ENCODE measurements at places on chromosomes 1 and 21.

- DNase-seq = no peak
These were observed 149.4 kb downstream of the PCP4 start for GRCh38 chr21:40016667-40017066.

DNA sequence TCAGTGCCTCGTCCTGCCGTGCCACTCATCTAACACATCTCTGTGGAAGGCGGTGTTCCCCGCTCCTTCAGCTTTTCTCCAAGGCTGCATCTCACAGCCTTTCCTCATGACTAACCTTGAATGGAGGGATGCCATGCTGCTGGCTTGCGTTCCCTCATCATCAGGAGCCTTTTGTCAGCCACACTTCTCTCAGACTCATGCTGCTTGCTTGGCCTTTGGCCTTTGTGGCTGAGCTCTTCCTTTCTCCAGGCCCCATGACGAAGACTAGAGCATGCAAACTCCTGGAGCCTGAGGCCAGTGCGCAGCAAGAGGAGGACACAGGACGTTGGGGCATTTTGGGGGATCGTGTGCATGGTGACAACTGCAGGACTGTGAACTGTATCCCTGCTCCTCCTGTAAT is 70.8 kb downstream of the SYT2 start:
- DNase-seq = no peak

- DNase-seq = no peak
These were observed 681.5 kb downstream of the LRRIQ3 start for GRCh38 chr1:73516451-73516850.

DNA sequence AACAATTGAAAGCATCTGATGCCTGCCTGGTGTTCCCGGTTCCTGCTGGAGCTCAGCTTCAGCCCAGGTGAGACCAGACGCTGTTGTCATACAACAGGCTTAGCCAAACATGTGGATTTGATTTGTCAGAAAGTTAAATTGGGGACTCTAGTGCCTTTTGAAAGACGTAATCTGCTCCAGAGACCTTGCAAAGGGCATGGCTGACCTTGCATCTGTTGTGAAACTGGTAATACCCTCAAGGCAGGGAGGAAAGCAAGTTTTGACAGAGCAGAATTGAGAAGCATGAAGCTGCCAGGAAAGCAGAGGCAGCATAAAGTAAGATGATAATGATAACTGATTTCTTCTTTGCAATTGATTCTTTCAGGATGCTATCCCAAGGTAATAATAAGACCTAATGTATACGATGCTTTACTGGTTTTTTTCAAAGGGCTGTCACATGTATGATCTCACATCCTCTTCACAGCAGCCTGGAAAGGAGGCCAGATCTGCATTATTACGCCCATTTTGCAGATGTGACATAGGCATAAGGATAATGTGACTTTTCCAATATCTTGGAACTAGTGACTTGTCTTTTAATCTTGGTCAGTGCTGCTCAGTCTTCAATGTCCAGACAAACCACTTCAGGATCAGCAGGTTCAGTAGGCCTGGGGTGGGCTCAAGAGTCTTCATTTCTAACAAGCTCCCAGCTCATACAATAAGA is 24.7 kb upstream of the CNN3 start:
- no peak for DNase-seq

DNA sequence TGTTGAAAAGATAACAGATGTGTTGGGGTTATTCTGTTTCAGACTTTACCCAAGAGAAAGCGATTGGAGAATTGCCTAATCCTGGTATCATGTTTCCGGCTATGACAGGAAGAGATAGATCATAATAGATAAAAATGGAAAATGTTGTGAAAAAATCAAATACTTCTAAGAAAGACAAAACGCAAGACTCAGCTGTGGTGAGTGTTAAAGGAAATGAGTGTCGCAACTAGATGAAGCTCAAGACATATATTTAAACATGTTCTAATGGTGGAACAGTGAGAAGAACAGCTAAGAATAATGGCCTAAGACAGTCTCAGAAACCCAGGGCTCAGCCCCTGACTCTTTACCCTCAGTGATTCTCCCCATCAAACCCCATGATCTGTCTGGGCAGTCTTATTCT is 426.7 kb upstream of the RUNX1 start:
- no peak for DNase-seq

DNA sequence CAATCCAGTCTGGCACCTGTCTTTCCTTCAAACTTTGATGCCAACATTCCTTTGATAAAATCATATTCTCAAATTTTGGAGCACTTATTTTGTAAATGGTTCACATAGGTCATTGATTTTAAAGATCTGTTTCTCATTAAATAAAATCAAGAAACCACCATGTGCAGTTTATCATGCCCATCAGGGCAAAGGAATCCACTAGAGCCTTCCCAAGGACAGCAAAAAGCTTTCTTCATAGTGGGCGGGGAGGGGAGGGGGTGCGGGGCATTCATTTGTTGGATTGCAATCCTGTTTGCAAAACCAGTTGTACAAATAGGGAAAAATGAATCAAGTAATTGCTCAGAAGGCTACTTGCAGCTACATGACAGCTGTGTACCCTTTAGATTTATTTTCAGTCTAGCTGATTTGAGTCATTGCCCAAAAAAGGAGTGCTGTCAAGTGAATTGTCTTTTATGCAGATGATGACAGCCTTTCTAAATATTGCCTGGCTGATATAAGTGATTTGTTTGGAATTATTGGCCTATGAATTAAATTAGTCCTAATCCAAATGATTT is 23.0 kb downstream of the LRRC8B start:
- no peak for DNase-seq

DNA sequence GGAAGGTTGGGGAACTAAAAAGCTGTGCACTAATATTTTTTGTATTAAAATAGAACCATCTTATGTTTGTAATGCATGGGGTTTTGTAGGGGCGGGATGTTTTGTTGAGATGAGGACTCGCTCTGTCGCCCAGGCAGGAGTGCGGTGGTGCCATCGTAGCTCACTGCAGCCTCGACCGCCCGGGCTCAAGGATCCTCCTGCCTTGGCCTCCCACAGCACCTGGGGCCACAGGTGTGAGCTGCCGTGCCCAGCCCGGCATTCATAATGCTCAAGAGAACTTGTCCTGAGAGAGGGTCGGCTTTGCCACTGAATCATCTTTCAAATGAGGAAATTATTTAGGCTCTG is 3.0 kb upstream of the C1orf159 start:
- DNase-seq = no peak

DNA sequence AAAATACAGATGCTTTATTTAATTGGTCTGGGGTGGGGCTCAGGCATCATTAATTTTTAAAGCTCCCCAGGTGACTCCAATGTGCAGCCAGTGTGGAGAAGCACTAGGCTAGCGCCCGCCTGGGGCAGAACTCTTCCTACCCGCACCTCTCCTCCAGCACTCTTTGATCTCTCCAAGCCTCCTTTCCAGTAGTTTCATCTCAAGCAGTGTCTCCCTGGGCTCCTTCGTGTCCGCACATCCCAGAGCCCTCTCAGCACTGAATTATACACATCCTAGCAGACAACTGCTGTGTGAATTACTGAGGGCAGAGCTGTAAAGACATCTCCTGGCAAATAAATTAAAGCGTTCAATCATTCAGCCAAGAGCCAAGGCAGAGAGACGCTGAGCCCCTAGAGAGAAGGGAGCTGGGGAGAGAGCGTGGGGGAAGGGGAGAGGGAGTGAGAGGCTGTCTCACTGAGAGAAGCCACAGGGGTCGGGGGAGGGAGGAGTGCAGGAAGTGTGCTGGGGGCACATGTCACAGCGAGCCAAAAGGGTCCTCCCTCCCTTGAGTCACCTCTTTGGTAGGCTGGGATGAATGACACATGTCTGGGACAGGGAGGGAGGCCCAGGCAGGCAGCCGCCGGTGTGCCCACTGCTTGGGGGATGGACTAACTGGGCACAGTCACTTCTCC is 21.0 kb upstream of the PARP1 start:
- no peak for DNase-seq

DNA sequence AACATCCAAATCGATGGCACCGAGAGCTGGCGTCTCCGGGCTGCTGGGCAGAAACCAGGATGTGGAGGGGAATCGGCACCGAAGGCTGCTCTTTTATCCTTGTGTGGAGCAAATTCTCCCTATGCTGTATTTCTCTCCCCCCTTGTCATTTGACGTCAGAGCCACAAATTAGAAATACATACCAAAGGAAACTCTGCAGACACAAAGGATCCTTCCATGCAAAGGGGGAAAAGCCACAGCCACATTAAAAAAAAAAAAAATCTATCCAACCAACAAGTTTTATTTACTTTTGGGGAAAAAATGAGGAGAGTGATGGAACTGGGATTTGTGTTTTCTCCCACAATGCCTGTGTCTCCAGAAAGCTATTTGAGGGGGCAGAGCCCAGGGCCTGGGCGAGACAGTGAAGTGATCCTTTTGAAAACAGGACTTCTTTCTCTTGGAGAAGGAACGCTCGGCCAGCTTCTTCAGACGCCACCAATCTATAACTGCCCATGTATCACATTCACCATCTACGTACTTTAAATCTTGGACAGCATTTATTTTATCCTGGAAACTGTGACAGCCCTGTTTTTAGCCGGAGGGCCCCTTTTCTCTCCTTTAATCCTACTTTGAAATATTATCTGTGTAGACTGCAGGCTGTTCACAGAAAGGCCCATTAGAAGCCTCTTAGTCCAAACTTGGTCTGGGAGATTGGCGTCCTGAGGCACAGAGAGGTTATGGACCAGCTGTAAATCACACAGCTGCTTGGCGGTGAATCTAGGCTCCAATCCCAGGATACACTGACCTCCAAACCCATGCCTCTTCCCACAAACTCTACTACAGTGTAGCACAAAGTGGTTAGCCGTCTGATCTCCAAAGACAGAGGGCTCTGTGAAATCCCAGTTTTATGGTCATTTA is 4.5 kb downstream of the KANK4 start:
- DNase-seq = no peak

DNA sequence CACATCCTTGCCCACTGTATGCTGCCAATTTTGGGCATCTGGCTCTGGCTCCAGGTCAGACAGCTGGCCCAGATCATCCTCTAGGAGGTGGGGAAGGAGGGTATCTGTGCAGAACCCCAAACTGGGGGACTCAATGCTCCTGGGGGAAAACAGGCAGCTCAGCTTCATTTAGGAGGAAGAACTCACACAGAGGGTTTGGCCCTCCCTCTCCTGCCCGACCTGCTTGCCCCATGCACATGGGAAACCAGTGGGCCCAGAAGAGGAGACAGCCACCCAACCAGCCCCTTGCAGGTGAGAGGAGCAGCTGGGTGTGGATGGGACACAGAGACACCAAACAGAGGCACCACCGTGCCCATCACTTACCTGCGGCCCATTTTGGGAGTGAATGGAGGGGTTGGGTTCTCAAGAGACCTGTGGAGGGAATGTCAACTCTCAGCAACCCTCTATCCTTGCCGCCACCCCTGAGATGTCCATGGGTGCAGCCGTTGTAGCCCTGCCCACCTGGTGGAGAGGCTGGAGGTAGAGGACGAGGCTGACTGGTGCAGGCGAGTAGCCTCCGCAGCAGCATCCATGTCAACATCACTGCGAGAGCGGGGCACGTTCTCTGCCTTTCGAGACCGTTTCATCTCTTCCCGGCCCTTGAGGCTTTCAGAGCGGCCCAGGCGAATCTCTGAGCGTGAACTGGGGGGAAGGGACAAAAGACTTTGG is 27.5 kb downstream of the LRRC71 start:
- DNase-seq = no peak

DNA sequence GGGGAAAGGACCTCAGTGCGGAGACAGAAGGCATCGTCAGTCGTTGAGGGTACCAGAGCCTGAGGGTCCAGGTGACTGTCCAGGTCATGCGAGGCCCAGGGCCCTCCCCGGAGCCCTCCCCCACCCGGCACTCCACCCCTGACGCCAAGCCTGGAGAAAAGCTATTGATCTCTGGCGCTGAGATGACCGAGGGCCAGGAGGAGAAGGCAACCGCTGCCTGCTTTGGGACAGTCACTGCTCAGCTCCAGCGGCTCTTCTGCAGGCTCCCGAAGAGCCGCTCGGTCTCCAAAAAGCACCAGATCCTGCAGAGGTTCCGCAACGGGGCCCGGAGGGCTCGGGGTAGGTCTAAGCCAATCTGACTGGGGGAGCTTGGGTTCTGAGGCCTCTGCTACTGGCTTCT is 10.9 kb downstream of the RASSF5 start:
- no peak for DNase-seq

GRCh38 chr1:230599926-230600656 is 42.2 kb upstream of the COG2 start:
- DNase-seq = no peak

GRCh38 chr1:177909416-177909815 is 60.4 kb downstream of the SEC16B start:
- no peak for DNase-seq

- DNase-seq = no peak
These were observed 45.9 kb downstream of the LUZP1 start for GRCh38 chr1:23122796-23123195.

DNA sequence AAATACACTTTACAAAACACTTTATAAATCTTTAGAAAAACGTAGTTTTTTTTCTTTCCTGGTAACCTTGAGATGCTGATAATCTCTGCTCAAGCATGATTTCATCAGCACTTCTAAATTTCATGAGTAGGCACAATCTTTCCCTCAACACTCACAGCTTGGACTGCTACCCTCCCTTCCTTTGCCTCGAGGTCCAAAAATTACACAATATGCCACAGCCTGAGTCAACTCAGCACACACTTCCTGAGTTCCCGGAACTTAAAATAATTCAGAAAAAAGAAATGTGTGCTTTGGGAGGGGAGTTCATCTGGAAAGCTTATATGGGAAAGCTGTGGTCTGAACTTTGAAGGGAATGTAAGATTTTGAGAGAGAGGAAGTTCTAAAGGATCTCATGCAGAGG is 5.9 kb downstream of the CLCA2 start:
- no peak for DNase-seq

DNA sequence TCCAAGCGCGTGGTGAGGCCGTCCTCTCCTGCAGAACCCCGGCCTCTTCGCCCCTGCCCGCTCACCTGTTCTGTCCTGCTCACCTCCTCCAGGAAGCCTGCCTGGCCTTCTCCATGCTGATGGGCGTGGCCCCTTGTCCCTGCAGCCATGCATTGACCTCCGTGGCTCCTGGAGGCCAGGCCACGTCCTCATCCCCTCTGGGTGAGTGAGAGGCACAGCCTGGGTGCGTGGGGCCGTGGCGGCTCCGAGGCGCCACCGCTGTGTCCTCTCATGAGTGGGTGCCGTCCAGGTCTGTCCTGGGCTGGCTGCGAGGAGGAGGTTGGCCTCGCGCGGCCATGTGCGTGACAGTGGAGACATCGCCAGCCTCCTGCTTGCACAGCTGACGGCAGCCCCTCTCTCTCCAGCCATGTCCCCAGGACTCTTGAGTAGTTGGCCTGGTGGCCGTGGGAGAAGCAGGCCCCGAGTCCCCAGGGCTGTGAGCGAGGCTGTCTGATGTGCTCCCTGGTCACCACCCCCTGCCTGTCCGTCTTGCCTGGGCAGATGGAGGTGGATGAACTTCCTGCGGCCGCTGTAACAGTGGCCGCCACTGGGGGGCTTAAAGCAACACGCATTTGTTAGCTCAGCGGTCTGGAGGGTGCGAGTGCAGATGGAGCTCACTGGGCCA is 58.1 kb downstream of the PRKCZ start:
- DNase-seq = no peak

GRCh38 chr1:95451054-95451453 is 217.0 kb downstream of the RWDD3 start:
- DNase-seq = no peak

Data from activated T-cell treated with anti-CD3 and anti-CD28 coated beads for 24 hours (primary cell).